ENCODE measurements at places on chromosomes 1 and 21. TPM values are rescaled to one million over a fixed set of nuclear protein-coding genes. Genes with fewer than 3 reads are reported as not detected.
A peak's percentile ranks its signal among the peaks of the same experiment; 100 is the strongest.

The ZNF593OS gene
- total RNA-seq = not detected

The RYR2 gene
- total RNA-seq = under 0.01 TPM

The STUM gene
- total RNA-seq = not detected

The LCE1D gene
- not detected for total RNA-seq

The GLMN gene
- 15.9 TPM for total RNA-seq

The KIAA0040 gene
- 1.2 TPM for total RNA-seq

The ASPM gene
- total RNA-seq = 119 TPM

The LORICRIN gene
- not detected for total RNA-seq

GRCh38 chr1:63868268-63868781 lies 94.5 kb downstream of the ROR1 start:
- peak; percentile 47 for DNase-seq

GRCh38 chr1:90434460-90434859 lies 282.6 kb downstream of the BARHL2 start:
- no peak for DNase-seq

DNA sequence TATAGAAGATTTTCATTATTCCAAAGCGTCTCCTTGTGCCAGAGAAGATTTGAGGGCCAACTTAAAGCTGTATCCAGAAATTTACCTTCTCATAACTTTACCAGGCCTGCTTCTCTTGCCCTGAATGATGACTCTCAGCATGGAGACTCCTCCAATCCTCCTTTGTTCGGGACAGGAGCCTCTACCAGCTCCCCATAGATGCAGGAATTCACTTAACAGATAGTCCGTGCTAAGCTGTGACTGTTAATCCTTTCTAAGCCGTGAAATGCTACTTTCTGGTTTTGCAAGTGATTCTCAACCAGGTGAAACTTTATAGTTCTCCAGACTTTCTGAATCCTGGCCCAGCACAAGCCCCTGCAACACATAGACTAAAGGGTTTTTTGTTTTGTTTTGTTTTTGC lies 31.8 kb upstream of the KCND3 start:
- DNase-seq = no peak

GRCh38 chr1:26320896-26321295 lies 3.1 kb downstream of the CD52 start:
- no peak for DNase-seq

GRCh38 chr1:4171480-4172450 lies 271.7 kb upstream of the C1orf174 start:
- DNase-seq = no peak

- no peak for DNase-seq
These were observed 14.1 kb upstream of the KCNN3 start for GRCh38 chr1:154883919-154884868.

DNA sequence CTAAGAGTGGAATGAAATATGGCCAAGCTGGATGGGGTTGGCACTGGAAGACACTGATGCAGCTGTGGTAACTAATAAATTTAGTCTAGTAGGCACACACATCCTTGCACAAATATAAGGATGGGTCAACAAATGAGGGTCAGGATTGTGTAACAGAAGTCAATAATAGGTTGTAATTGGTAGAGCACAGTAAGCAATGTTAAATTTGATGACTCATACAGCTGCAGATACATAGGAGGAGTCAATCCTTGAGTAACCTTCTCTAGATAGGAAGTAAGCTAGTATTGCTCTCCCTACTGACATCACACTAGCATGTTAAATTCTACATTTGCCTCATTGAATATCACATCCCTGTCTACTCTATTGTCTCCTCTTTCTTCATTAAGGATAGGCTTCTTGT lies 332.1 kb downstream of the PTPRC start:
- peak; percentile 32 for DNase-seq

DNA sequence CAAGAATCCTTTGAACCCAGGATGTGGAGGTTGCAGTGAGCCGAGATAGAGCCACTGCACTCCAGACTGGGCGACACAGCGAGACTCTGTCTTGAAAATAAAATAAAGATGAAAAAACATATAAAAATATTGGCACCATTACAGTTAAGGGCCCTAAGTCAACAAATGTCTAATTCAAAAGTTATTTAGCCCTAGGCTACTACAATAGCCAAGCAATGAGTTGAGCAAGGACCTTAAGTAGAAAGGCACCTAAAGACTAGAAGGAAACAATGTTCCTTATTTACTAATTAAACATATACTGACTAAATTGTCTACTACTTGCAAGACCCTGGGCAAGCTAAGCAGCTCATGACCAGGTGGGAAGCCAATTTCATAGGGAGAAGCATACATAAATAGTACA lies 4.1 kb downstream of the PIK3R3 start:
- DNase-seq = peak; percentile 53

DNA sequence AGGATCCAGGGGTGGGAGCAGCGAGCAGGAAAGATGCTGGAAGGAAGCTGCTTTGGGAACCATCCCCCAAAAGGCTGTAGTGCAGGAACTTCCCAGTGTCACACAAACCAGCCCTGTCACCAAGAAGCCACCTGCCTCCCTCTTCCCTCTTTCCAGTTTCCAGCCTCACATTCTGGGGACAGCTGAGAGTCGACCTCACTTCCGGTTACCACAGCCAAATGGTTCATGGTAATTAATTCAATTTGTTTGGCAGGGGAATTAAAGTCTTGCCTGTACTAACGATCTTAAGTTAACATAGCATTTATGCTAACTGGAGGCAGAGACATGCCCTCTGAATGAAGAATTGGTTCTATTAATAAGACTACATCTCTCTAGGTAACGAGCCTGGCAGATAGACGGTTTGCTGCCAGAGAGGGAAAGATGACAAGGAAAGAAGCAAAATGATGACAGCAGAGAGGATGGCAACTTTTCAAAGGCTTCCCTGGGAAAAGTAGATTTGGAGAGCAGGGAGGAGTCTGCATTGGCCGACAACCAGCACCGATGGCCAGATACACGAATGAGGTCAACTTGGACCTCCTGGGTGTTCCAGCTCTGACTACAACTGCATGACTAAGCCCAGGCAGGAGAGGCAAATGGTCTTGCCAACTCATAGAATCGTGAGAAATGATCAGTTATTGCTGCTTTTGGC lies 64.1 kb downstream of the TMCO4 start:
- DNase-seq = peak; percentile 96

DNA sequence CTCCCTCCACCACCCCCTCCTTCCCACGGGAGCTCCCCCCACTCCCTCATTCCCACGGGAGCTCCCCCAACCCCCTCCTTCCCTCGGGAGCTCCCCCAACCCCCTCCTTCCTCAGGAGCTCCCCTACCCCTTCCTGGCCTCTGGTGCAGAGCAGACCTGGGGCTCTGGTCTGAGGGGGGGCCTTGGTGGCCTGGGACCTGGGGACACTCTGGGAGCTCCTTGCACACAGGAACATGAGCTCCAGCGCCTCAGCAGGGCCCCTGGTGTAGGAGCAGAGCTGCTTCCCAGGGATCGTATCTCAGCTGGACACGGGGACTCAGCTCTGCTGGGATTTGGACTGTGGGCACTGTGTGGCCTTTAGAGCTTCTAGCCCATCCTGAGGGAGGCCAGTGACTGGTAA lies 19.7 kb upstream of the PRSS38 start:
- DNase-seq = no peak

DNA sequence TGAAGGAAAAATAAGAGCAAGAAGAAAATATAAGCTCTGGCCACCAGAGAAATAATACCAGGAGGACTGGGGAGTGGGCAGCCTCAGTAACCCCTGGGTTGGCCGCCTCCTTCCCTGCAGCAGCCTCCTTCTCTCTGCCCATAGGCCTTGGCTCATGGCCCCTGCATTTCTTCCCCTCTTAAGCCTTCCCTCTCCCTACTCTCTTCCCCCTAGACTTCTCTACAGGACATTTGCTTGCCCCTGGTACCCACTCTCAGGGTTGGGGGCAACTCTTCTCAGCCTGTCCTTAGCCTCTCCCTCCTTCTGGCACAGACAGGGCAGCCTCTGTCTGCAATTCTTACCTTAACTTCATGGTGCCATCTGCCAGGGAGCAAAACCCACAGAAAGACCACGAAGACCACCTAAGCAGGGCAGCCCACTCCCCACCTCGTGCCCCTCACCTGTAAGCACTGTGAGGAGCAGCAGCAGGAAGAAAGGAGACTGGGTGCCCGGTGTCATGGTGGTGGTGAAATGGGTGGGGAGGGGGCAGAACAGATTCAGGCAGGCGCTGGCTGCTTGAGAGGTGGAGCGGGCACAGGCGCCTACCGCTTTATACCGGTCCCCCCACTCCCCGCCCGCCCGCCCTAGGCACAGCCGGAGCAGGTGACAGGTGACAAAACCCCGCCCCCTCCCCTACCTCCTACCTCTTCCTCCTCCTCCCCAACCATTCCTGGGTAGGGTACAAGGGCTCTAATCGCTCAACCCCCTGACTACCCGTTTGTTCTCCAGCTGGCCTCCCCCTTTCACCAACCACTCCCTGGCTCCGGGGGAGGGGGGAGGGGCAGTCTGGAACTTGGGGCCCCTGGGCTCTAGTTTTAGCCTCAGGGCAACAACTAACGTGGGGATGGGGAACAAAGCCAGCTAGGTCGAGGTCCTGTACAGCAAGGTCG lies 15.1 kb downstream of the THBS3 start:
- DNase-seq = no peak

DNA sequence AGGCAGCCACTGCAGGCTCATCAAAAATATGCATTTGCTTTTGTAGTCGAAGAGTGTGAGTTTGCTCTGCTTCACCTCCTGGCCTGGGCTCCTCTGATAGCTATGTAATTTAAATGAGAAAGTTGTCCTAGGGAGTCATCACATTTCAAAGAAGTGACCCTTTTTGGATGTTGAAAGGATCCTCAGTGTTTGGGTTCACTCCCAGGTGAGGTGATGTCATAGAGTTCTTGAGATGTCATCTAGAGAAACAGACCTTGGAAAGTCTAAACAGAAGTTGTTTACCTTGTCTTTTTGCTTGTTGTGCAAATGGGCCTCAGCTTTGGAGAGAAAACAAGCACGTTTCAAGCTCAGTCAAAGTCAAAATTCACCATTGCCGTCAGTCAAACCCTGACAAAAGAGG lies 92.0 kb upstream of the BARHL2 start:
- DNase-seq = no peak
